ENCODE measurements at places on chromosomes 3 and 15.

DNA sequence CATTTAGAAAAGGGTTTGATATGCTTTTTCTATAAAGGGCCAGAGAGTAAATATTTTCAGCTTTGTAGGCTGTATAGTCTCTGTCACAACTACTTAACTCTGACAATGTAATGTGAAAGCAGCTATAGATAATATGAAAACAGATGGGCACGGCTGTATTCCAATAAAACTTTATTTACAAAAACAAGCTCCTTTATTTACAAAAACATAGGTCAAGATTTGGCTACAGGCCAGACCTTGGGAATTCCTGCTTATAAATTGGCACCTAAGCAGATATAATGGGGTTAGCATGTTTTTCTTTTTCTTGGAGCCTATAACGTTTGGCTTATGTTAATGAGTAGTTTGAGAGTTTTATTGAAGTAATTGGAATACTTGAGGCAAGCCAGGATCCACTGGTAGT is 119.4 kb upstream of the CGNL1 start:
- no peak for DNase-seq

GRCh38 chr3:153974614-153975013 is 146.6 kb upstream of the ARHGEF26 start:
- no peak for DNase-seq

DNA sequence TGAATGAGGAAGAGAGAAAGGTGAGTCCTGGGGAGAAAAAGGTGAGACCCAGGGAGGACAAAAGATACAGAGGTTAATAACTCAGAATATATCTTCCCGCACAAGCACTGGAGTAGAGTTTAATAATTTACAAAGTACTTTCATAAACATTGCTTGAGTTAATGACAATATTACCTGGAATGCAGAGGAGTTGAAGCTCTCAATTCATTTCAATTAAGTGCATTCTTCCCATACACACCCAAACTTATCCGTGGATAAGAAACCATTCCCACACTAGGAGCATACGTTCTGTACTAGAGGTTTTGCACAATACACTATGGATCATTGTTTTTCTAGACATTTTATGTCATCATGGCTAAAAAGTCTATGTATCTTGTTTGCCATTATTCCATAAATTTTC is 23.3 kb upstream of the KNG1 start:
- DNase-seq = no peak

- DNase-seq = no peak
These were observed 739.9 kb upstream of the NR2F2 start for GRCh38 chr15:95590533-95591044.

- no peak for DNase-seq
These were observed 584.4 kb upstream of the TBL1XR1 start for GRCh38 chr3:177781686-177782161.

DNA sequence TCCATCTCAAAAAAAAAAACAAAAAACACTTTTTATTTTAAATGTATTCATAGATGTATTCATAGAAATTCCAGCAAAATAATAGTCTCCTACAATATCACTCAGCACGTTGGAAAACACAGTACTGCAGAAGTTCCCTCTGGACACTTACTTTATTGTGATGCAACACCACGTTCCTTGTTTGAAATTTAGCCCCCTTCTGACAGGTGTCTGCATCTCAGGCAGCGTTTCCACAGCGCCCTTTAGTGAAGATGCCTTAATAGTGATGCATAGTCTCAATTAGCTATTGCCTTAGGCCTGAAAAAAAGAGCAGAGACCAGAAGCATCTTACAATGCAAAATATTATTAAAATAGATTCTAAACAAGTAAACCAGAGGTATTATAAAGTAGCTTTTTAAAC is 20.3 kb downstream of the IL12A start:
- no peak for DNase-seq

GRCh38 chr3:10515396-10515795 is 10.0 kb upstream of the ATP2B2 start:
- DNase-seq = no peak
